ENCODE measurements at places on chromosomes 7 and 10.

- no peak for DNase-seq
These were observed 17.5 kb downstream of the VPS50 start for GRCh38 chr7:93249491-93250148.

- DNase-seq, result peak; percentile 39
These were observed 15.8 kb downstream of the SFXN4 start for GRCh38 chr10:119149729-119150128.

DNA sequence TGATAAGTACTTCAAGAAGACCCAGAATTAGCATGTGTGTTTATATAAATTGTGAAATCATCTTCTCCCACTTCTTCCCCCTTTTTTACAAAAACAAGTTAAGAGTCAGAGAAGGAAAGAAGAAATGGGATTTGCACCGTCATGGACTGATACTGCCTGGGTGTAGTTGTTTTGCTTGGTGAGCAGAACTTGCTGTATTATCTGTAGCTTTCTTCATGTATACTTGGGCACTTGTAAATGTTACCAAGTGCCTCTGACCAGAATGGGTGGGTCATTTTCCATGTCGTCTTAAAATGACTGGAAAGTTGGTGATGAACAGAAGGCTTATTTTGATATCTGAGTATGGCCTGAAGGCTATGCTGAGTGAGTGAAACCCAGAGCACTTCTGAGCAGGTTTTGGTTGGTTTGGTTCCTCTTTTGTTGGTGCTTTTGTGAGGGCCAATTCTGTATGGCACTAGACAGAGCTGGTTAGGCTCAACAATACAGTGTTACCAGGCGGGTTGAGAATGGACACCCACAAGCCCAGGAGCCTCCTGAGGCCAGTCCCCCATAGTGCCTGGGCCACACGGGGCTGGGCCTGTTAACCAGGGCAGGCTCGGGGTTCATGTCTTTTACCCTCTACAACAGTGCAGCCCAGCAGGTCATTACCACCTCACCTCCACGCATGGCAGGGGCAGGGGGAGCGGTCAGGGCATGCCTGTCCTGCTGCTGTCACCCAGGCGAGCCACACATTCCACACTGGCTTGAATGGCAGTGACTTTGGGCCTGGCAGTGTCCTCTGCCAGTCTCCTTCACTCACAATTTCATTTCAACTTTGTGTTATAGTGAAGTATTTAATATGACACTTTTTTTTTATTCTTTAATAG lies 115.1 kb downstream of the CCNY start:
- DNase-seq, result peak; percentile 70

DNA sequence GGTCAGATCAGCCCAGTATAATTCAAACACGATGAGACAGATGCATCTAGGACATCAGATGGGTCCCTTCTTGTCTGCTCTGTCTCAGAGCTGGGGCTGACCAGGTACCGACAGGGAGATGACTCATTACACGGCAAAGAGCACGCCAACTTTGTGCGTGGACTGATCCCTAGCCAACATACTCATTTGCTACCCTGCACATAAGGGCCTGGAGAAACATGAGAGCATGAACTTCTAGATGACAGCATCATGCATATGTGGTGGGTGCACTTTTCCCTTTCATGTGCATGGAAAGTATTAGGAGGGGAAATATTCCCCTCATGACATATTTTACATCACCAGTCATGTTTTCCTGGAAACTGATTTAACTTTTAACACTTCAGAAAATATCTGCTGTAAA lies 35.1 kb upstream of the NPVF start:
- no peak for DNase-seq

Measured in hematopoietic multipotent progenitor cell treated with erythropoietin and hydrocortisone succinate and interleukin-3 and kit ligand, for 15 days (in vitro differentiated cells).